Right forelimb (tissue), 1 donor: ENCODE measurements at places on chromosomes 2 and 18.

DNA sequence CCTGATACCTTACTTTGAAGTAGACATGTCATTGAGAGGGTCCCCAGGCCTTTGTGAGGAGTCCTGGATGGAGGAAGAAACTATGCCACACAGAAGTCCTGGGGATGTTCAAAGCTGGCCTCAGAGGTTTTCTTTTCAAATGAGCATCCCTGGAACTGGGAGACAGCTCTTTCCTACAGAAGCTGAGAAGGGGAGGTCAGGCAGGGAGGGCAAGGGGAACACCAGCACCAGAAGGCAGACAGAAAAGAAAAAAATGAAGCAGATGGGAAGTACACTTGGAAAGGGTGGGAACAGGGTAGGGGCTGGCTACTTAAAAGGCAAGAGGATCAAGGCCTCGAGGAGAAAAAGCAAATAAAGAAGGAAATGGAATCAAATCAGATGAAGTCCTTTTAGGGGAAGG lies 120.0 kb downstream of the FMNL2 start:
- no peak for DNase-seq

- no peak for DNase-seq
Observed at GRCh38 chr2:5913711-5914395, 221.7 kb downstream of the SOX11 start.

DNA sequence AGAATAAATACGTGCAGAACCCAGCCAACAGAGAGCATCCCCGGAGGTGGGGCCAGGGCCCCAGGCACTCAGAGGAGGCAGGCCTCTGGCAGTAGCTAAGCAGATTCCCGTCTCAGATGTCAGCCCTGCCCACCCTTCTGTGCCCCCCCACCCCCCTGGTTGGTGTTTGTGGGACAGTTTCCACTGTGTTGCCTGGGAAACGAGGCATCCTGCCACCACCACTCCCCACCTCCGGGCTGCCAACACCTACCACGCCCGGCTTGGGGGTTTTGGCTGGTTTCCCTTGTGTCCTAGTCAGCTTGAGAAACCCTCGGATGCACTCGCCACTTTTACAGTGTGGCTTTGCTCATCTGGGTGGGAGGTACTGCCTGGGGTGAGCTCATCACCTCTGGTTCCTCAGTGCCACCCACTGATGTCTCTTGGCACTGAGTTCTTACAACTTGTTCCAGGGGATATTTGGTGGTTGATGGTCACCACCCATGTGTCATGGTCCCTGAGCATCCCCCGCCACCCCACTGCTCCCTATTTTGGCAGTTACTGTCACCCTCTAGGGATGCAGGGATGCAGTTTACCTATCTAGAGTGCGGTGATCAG lies 72.4 kb upstream of the YWHAQ start:
- peak; percentile 79 for DNase-seq

- no peak for DNase-seq
Observed at GRCh38 chr2:145413261-145414030, 893.5 kb upstream of the ZEB2 start.

- no peak for DNase-seq
Observed at GRCh38 chr2:150732064-150732463, 244.6 kb upstream of the RND3 start.

GRCh38 chr2:191682126-191682525 lies 4.2 kb downstream of the NABP1 start:
- no peak for DNase-seq

- no peak for DNase-seq
Observed at GRCh38 chr18:24259869-24260641, 121.2 kb downstream of the CABYR start.

GRCh38 chr2:164967361-164967760 lies 12.0 kb upstream of the SLC38A11 start:
- no peak for DNase-seq

DNA sequence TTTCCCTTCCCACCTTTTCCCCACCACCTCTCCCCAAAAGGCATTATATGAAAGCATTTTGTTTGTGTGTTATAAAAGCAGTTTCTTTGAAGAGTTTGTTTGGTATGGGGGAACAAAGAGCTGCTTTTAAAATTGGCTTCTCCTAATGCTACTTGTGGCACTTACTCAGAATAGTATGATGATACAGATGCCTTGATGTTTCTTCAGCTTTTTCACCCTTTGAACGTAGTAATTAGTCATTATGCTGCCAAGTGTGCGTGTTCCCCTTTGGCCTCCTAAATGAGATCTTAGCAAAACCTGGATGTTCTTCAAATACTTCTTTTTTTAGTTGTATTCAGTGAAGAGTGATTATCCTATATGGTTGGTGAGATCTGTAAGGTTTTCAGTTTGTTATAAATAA lies 183.4 kb downstream of the PTGR3 start:
- DNase-seq: no peak

DNA sequence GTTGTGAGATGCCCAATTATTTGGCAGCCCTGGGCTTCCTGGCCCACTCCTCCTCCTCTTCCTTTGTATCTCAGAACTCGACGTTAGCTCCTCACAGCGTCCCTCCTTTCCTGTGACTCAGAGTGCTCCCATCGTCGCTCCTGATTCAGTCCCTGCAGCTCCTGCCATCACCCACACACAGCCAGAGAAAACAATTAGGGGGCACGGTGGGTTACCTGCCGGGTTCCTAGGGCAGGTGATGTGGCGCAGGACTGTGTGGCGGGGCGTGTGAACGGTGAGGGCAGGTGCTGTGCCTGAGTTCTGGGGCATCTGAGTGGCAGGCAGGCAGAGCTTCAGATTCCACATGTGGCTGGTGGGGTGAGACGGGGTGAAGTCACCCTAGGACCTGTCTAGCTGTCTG lies 42.6 kb downstream of the GLI2 start:
- DNase-seq: no peak

GRCh38 chr2:44086629-44087028 lies 82.0 kb upstream of the PPM1B start:
- DNase-seq: no peak

DNA sequence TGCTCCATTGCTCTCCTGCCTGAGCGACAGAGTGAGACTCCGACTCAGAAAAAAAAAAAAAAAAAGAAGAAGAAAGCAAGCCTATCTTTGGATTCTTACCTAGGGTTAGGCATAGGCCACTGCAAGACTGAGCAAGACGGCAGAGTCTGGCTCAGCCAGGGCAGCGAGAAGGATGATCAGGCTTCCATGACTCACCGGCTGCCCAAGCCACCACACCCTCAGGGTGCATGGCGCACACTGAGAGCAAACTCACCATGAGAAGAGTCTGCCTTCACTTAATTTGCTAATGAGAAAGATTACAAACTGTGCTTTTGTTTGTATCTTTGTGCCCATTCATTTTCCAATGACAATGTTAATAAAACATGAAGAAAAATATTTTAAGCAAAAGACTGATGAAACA lies 8.2 kb downstream of the FAM110C start:
- no peak for DNase-seq

DNA sequence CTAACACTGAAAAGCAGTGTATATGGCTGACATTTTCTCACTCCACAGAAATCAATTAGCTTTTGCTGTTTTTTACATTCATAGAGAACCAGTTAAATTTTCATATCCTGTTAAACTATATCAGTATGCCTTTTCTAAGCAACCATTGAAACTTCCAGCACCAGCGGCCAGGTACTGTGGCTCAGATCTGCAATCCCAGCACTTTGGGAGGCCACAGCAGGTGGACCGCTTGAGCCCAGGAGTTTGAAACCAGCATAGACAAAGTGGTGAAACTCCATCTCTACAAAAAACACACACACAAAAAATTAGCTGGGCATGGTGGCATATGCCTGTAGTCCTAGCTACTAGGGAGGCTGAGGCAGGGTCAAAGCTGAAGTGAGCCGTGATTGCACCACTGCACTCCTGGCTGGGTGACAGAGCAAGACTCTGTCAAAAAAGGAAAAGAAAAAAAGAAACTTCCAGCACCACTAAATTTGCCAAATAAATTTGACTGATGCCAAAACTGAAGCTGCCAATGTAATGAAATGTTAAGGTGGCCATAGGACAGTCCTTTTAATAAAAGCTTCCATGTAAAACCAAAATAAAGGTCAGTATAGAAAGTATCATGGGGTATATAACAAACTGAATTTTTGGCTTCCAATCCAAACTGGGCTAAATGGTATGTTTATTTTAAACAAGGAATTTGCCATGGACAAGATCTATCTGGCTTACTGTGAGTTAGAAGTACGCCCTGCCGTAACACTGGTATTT lies 3.5 kb downstream of the SFT2D3 start:
- no peak for DNase-seq

DNA sequence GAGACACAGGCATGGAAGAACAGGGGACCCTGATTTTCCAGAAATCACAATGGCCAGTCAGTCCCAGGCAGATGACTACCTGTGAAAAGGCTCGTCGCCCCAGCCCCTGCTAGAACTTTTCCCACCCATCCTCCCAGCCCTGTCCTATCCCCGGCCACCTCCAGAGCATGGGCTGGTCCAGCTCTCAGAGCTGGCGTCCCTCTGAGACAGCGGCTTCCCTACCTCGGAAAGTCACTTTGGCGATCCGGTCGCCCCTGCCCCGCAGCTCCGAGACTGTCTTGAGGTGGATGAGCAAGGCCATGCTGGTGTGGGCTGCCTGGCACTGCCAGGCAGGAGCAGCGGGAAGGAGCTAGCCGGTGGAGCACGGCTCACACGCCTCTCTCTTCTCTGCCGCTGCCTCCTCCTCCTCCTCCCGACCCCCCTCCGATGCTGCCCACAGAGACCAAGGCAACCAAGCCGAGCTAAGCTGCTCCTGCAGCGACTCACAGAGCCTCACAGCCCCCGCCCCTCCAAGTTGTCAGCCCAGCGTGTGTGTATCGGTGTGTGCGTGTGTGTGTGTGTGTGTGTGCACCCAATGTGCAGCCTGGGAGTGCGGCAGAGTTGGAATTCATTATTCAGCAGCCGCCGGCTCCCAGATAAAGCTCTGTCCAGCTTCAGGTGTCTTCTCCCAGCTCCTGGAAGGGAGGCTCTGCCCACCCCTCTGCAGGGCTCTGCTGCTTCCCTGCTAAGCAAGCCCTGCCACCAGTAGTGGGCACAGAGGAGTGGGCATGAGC lies 80.5 kb upstream of the OTOF start:
- DNase-seq: peak; percentile 52

DNA sequence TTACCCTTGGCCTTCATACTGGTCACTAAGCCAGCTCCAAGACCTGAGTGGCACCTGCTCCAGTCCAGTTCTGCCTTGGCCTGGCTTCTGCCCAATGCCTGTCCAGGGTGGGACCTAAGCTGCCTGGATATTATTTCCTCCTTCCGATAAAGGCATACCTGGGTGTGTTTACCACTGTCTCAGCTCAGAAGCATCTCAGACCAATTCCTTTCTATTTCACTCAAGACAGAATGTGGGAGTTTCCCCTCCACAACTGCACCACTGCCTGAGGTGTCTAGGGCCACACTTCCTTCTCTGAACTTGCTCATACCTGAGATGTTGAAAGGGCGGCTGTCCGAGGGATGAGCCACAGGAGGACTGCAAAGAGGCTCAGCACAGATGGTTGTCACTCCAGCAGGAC lies 18.4 kb upstream of the CAB39 start:
- no peak for DNase-seq
